ENCODE measurements at places on chromosomes 6 and 20. TPM values are rescaled to one million over a fixed set of nuclear protein-coding genes. Genes with fewer than 3 reads are reported as not detected.

SYNDIG1 gene
- 1.8 TPM for total RNA-seq

DNA sequence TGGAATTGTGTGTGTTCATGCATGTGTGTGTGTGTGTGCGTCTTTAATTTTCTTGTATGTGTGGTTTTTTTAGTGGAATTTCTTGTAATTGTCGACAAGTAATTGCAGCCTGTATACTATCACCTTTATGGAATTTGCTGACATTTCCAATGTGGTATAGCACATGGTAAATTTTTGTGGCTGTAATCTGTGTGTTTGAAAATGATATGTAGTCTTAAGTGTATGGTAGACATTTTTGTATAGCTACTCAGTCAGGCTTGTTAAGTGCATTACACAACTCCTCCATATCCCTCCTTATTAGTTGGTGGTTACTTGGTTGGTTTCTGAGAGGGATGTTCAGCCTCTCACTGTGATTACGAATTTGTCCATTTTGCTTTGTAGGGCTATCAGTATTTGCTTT is 384.5 kb upstream of the HSF2 start:
- no peak overlapping the region for H3K4me3 ChIP-seq
- H3K36me3 ChIP-seq, result no peaks in the 10 kb centered on the region
- H3K27ac ChIP-seq, result no peak overlapping the region

DNA sequence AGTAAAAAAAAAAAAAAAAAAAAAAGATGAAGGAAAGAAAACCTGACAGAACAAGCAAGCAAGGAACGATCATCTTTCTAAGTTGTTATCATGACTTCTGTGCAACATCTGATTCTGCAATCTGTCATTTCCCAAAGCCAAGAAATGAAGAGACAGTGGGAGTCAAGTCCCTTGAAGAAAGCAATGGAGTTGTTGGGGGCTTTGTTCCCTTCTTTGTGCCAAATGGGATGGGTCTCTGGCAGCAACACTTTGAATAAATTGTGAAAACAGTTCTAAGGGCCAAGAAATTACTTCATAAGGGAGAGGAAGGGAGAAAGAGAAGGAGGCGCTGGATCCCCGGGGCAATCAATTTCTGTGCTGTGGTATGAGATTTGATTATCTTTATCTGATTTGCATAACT is 33.3 kb upstream of the RSPO3 start:
- H3K27ac ChIP-seq, result no peak overlapping the region
- DNase-seq, result no peak
- no peak overlapping the region for H3K4me3 ChIP-seq
- no peaks in the 10 kb centered on the region for H3K27me3 ChIP-seq
- H3K4me1 ChIP-seq, result no peaks in the 10 kb centered on the region

GRCh38 chr20:13661070-13661685 is 22.4 kb upstream of the TASP1 start:
- H3K4me1 ChIP-seq, result peaks cover 10% of the 10 kb centered on the region
- H3K27ac ChIP-seq, result no peak overlapping the region
- peak overlapping the region; percentile 31 for H3K4me3 ChIP-seq
- no peaks in the 10 kb centered on the region for H3K27me3 ChIP-seq

DNA sequence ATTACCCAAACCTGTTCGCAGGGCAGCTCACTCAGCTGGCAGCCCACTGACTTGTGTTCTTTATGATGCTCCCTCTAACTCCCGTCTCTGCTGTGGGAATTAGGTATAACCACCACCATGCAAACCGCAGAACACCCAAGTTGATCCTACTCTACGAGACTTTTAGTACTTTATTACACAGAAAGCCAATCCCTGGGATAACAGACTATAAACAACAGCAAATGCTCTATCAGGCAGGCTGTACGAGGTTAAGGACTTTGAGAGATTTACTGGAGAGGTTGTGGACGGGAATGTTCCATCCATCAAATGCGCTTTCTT is 241.1 kb downstream of the FOXC1 start:
- H3K4me1 ChIP-seq, result peaks cover 8% of the 10 kb centered on the region
- H3K36me3 ChIP-seq, result no peaks in the 10 kb centered on the region
- no peak for DNase-seq
